ENCODE measurements at places on chromosomes 12 and 14. TPM values are rescaled to one million over a fixed set of nuclear protein-coding genes. Genes with fewer than 3 reads are reported as not detected.

GRCh38 chr14:94689218-94689984 lies 77.2 kb downstream of the SERPINA3 start:
- DNase-seq: peak; percentile 68

DNA sequence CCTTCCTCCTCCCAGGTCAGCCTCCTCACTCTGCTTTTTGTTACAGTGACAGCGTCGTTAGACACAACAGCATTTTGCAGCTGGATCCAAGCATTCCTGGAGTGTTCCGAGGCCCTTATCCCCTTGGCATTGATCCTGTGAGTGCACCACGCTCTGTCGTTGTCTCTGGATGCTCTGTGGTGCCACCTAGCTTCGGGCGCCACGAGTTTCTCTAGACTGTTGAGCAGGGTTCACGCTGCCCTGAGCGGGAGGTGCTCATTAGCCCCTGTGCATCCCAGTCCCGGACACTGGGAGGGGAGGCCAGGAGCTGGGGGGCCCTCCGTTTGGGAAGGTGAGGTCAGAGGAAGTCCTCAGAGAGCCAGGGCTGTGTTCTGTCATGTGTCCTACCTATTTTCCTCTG lies 17.3 kb upstream of the DNAH10 start:
- DNase-seq: no peak

GRCh38 chr14:51648296-51648695 lies 3.4 kb upstream of the FRMD6 start:
- DNase-seq: no peak

GRCh38 chr14:94998685-94999084 lies 158.6 kb downstream of the DICER1 start:
- no peak for DNase-seq

UNC79 gene
- 1.1 TPM for polyA plus RNA-seq

- no peak for DNase-seq
These were observed 202.6 kb downstream of the TMX1 start for GRCh38 chr14:51442513-51443175.

SLC16A7 gene
- 6.6 TPM for polyA plus RNA-seq

GRCh38 chr12:109656743-109657142 lies 56.9 kb upstream of the FAM222A start:
- DNase-seq: no peak

GRCh38 chr14:36619853-36620252 lies 37.4 kb upstream of the NKX2-8 start:
- no peak for DNase-seq

TAS2R10 gene
- 4.4 TPM for polyA plus RNA-seq

GRCh38 chr14:29222671-29223268 lies 456.2 kb downstream of the FOXG1 start:
- DNase-seq: peak; percentile 14

Data from left kidney (tissue), 8 donors.